ENCODE measurements at places on chromosomes 3 and 15.
A peak's percentile ranks its signal among the peaks of the same experiment; 100 is the strongest.

- DNase-seq = no peak
These were observed 164.3 kb downstream of the CACNA1D start for GRCh38 chr3:53658613-53659193.

DNA sequence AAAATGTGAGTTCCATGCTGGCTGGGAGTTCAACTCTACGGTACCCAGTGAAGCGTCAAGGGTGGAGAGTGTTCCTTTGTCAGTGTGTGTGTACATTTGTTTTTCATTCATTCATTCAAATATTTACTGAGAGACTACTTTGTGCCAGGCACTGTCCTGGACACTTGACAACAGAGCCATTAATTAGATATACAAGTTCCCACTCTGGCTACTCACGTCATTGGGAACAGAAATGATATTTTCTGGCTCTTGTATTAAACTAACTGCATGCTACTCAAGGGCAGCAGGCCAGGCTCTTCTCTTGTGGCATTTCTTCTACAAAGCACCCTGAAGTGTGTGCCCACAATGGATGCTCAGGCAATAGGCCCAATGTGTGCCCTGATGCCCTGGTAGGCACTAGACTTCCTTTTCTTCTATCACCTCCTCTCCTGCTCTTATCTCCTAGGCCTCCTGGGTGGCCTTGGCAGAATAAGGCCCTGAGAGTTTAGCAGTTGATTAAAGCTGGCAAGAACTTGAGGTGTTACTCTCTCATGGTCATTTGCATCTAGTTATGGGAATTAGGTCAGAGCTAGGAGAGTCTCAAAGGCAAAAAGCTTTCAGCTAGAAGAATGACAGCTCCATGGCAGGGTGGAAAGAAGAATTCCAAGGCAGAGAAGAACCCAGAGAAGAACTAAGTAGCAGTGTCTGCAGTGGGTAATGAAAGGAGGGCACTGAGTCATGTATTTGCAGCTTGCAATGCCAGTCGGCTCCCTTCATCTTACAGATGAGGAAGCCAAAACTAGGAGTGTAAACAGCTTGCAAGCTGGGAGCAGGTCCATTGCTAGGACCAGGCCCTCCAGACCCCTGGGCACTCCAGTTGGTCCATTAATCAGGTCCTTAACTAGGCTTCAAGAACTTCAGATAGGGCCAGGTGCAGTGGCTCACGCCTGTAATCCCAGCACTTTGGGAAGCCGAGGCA lies 14.0 kb upstream of the SMAD3 start:
- DNase-seq = peak; percentile 63

- peak; percentile 32 for DNase-seq
These were observed 16.9 kb downstream of the SLC24A1 start for GRCh38 chr15:65638681-65639089.

DNA sequence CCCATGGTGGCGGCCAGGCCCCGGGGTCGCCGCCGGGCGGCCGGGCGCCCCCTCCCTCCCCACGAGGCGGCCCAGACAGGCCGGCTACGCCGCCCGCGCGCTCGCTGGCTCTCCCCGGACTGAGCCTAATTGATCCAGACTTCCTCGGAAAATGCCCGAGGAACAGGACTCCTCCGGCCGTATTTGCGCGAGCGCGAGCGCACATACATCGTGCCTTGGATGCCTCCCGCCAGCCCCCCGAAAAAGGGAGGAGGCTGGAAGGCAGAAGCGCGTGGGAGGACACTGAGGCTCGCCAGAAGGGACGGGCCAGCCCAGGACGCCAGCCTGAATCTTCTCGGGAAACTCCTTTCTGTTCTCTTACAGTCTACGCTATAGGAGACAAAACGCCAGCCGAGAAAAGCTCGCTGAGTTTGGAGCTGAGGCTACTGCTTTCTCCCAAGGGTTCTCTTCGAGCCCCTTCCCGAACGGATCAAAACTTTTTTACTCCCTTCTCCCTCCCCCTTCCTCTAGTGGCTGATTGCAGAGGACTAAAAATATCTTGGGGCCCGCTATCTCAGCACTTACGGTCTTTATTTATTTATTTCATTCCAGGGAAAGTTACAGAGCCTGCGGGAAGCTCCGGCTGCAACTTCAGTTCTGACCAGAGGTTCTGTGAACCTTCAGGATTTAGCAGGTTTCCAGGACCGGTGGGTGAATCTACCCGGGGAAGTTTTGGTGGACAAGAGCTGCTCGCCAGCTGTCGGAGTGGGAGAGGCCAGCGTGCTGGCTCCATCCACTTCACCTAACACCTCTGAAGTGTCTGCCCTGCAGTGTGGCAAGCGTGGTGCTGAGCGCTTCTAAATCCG lies at the start of gene PDZRN3:
Gene PDZRN3 (minus strand): TSS at position 121 of the 845 bp plus-strand sequence.
- peak; percentile 81 for DNase-seq

DNA sequence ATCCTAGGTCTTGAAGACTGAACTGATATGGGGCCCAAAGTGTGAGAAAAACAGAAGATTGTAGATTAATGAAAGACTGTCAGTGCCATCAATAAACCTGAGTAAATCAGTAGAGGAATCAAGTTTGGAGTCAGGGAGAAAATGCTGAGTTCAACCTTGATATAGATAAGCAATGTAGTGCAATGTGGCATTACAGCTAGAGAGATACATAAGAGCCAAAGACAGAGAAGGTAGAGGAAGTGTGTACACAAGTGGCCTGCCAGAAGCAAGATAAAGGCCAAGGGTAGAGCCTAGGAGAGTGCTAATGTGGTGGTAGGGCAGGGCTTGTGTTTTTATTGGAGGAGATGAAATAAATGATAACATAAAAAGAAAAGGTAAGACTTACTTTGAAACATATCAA lies 26.0 kb upstream of the EID1 start:
- no peak for DNase-seq

- no peak for DNase-seq
These were observed 27.7 kb upstream of the KBTBD12 start for GRCh38 chr3:127887321-127887720.

GRCh38 chr15:82986442-82986780 lies 401 bp downstream of the RAMAC start:
- no peak for DNase-seq

DNA sequence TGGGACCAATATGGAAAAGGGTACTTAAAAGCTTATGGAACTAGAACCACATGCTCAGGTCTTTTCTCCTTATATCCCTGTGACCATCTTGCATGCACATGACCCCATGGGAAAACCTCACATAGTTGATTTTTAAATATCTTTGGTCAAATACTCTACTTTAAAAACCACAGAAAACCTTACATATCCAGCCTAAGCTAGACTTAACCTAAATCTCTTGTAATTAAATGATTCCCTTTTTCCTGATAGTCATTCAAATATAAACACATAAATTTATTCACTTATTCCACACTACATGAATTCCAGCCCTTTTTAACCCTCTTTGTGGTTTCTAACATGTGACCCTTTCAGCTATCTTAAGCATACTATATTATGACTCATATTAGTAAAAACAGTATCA lies 46.8 kb downstream of the DNAJC13 start:
- DNase-seq = no peak

DNA sequence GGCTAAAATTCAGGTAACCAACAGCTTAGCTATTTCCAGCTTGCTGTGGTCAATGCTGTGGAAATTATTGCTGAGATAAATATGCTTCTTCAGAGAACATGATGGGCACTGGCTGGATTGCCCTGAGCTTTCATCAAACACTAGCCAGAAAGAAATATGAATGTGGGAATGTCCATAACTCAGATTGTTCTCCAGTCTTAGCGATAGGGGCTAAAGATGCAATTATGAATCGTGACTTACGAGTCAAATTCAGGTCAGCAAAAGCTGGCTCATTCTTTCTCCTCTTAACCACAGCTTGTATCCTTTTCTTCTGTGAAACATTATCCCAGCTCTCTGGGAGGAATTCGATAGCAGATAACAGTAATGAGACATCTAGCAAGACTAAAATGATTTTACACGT lies 307.6 kb downstream of the RYR3 start:
- DNase-seq = no peak

- DNase-seq = no peak
These were observed 6.9 kb upstream of the VWA5B2 start for GRCh38 chr3:184222521-184222920.

DNA sequence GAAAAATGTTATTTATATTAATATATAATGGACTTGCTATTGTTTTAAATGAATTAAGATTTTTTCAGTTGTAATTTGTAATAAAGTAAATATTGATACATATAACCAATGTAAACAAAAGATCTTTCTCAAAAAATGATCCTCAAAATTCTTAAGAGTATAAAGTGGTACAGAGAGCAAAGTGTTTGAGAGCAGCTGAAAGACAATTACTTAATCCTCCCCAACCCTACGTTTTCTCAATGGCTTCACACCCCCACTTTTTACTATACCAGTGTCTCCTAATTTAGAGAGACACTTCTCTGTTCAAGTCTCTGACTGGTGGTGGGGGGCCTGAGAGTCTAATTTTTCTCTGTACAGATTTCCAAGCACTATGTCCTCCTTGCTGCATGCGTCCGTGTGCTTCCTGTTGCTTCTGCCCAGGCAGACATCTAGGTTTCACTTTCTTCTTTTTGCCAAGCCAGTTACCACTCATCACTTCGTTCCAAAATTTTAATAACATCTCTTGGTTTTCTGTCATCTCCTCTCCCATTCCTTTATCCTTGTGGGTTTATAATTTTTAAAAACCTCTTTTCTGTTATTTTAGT lies 276.3 kb upstream of the DNAJC19 start:
- no peak for DNase-seq

- DNase-seq = no peak
These were observed 101.5 kb downstream of the ATP8B4 start for GRCh38 chr15:50017522-50017921.

- DNase-seq = no peak
These were observed 1248.5 kb downstream of the ROBO1 start for GRCh38 chr3:78519281-78519680.

- DNase-seq = no peak
These were observed 7.7 kb downstream of the STARD5 start for GRCh38 chr15:81316267-81316666.
